ENCODE measurements at places on chromosomes 4 and X. TPM values are rescaled to one million over a fixed set of nuclear protein-coding genes. Genes with fewer than 3 reads are reported as not detected.

DNA sequence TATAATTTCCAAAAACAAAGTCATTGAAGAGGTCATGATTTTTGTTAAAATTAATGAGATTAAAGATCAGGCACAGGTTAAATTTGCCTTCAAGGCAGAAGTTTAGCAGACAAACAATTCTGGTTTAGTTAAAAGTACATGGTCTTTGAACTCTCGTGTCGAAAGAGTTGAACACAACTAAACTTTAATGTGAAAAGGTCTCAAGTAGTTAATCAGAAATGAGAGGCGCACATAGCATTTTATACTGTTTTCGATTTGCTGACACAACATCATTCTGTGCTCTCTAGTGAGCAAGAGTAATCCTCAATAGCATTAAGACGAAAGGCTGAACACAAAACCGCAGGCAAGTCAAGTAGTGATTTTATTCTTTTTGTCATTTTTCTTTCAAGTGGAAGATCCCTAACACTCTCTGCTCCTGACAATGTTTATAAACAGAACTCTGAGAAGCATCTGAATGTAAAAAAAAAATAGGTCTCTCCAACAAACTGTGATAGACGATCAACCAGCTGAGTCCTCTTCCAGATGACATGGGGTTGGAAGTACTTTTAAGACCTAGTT lies 49.8 kb downstream of the SH3RF1 start:
- DNase-seq = no peak

DNA sequence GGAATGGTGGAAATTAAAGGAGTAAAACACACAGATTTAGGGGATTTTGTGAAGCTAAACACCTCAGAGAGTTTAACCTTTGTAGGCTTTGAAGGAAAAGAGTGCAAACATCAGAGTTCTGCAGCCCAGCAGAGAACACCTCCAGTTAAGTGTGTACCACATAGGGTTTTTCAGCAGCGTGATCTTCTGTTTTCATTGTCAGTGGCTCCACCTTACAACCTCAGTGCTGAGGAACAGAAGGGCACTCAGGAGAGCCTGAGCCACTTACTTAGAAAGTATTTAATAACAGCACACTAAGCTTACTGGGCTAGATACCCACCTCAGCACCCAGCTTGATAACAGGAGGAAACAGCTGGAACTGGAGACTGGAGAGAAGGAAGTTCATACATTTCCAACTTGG lies 2.0 kb upstream of the FBXW7 start:
- no peak for DNase-seq

GRCh38 chr4:77154761-77155499 lies 2.1 kb upstream of the CCNG2 start:
- DNase-seq = no peak

GRCh38 chrX:153511784-153512500 lies 5.5 kb upstream of the ATP2B3 start:
- no peak for DNase-seq

- DNase-seq = no peak
Observed at GRCh38 chr4:22427675-22428074, 88.2 kb downstream of the ADGRA3 start.

GUCY1A1 gene
- 4.0 TPM for total RNA-seq

SRD5A3 gene
- 12.1 TPM for total RNA-seq

PROM1 gene
- total RNA-seq = 105 TPM

Data from progenitor cell of endocrine pancreas (in vitro differentiated cells).